ENCODE measurements at places on chromosomes 3 and 15. TPM values are rescaled to one million over a fixed set of nuclear protein-coding genes. Genes with fewer than 3 reads are reported as not detected.

GRCh38 chr3:40924559-40925141 lies 274.7 kb upstream of the CTNNB1 start:
- no peak for DNase-seq

The RCCD1 gene
- total RNA-seq: 21.8 TPM

The SAMMSON gene
- total RNA-seq: not detected

DNA sequence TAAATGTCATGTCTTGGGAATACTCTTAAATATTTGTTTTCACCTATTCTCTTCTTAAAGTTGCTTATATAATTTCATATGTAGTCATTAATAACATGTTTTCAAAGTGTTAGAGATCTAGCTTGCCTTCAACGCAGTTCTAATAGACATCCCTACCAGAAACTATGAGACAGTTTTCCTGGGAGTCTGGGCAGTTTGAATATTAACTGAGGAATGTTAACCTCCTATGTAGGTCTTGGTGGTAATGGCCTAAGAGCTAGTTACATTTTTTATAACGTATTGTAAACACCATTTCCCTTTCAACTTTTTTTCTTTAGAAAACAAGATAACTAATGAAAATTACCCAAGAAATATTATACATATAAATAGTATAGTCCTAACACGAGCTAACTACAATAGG lies 328.2 kb downstream of the TIGIT start:
- DNase-seq: no peak

DNA sequence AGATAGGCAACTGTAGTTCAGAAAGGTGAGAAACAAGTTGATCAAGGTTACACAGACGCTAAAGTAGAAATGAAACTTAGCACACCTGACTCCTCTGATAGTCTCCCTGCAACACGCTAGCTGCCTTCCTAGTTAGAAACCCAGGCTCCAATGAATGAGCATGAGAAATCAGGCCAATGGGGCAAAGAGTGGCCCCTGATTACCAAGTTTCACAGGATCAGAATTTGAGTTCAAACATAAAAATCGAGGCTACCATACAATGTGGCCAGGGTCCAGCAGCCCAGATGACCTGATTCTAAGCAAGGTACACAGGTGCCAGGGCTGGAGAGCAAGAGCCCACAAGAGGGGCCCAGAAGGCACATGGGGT lies 7.7 kb downstream of the PLD1 start:
- DNase-seq: no peak

GRCh38 chr3:109081746-109082510 lies 36.0 kb downstream of the MORC1 start:
- peak; percentile 13 for DNase-seq

The IL17RE gene
- total RNA-seq: 91.5 TPM

- DNase-seq: no peak
These were observed 41.3 kb downstream of the EHHADH start for GRCh38 chr3:185212559-185212958.

DNA sequence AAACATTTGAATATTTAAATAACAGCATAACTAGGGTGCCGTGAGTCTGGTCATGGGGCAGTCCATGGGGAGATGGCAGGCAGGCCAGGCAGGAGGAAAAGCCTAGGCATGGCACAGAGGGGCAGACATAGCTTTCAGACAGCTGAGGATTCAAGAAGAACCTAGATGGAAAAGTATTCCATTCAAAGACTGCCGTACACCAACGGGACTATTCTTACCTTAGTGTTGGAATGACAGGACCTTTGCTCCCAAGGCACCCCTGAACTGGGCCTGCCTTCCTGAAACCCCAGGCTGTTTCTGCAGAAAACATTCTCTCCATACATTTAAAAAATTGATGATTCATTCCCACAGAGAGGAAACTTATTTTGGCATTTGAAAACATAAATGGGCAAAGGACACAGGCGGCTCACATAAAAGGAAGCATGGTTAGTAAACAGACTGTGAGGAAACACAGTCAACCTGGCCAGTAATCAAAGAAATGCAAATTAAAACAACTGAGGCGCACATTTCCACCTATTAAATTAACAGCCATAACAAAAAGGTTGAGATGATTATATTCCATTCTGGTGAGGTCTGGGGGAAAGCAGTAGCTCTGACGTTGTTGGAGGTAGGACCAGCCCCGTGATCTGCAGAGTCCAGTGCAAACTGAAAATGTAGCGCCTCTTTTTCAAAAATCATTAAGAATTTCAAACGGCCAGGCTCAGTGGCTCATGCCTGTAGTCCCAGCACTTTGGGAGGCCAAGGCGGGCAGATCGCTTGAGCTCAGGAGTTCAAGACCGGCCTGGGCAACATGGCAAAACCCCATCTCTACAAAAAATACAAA lies 71.3 kb upstream of the SMAD3 start:
- DNase-seq: no peak

GRCh38 chr15:47265686-47266085 lies 451.6 kb upstream of the SEMA6D start:
- no peak for DNase-seq

DNA sequence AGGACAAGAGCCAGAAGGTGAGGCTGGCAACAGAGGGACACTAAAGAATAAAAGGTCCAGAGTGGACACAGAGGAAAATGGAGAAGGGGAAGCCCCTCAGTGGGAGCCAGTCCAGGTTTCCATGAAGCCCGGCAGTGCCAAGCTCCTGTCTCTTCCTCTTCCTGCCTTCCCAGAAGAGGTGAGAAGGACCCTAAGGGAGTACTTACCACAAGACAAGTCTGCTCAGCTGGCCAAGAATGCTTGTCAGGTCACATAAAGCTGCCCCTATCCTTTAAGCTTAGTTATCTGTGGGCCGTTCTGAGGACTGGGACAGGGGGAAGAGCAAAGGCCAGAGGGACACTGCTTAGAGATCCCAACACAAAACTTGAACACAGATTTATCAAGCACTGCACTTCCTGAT lies 100.2 kb downstream of the RYK start:
- DNase-seq: no peak

- DNase-seq: no peak
These were observed 68.1 kb upstream of the MAGI1 start for GRCh38 chr3:66106788-66107187.

DNA sequence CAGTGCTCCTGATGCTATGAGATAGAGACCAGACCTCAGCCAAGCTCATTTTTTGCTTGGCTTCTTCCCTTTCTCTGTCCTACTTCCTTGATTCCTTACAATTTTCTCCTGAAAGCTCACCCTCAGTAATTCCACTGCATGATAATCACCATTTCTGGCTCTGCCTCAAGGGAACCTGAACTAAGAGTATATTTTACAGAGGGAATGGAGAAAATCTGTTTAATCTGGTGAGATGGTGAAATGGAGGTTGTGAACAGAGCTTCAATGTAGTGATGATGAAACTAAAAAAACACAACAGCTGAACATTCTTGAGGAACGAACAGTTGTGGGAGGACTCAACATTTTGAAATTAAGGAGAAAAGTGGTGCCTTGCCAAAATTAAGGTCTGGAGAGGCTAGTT lies 16.3 kb downstream of the HHLA2 start:
- no peak for DNase-seq

DNA sequence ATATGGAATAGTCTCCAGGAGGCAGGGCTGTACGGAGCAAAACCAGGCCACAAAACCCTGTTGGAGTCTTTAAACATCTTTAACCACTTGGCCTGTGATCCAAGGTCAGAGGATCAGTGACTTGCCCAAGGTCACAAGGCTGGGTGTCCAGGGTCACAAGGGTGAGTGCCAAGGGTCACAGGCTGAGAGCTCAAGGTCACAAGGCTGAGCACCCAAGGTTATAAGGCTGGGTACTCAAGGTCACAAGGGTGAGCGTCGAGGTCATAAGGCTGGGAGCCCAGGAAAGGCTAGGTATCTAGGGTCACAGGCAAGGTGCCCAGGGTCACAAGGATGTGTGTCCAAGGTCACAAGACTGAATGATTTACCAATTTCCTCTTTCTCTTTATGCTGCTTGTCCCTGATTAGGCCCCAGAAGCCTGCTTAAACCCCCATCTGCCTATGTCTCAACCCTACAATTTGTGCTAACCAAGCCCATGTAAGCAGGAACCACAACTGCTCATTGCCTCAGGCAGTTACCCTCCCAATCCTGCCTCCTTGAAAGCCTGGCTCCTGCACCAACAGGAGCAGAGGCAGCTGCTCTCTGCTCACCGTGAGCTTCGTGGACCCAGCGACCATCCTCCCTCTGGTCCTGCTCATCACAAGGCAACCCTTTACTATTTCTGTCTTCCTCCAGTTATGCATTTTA lies 51.5 kb downstream of the MGLL start:
- no peak for DNase-seq

GRCh38 chr3:55272031-55272645 lies 215.0 kb downstream of the WNT5A start:
- no peak for DNase-seq

GRCh38 chr3:129448186-129448895 lies 8.3 kb downstream of the IFT122 start:
- DNase-seq: peak; percentile 54

GRCh38 chr3:141524988-141525387 lies 38.2 kb downstream of the RASA2 start:
- no peak for DNase-seq

The ACTRT3 gene
- total RNA-seq: 1.6 TPM

The ARGFX gene
- total RNA-seq: not detected

DNA sequence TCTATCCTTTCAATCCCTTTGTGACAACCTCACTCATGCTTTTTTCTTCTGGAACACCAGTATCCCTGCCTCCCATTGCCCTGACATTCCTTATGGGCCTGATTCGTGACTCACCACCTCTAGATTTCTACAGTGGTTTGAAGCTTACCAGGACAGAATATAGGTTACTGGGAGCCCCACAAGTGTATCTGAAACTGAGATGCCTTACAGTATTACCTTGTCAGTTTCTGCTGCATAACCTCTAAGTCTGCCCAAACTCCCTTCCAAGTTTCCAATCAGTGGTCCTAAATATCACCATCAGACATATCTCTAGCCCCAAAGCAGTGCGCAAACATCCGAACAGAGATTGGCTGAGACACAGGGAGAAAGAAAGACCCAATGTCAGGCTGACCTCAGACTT lies 5.6 kb downstream of the CPB1 start:
- no peak for DNase-seq

The STAC gene
- 11.9 TPM for total RNA-seq

DNA sequence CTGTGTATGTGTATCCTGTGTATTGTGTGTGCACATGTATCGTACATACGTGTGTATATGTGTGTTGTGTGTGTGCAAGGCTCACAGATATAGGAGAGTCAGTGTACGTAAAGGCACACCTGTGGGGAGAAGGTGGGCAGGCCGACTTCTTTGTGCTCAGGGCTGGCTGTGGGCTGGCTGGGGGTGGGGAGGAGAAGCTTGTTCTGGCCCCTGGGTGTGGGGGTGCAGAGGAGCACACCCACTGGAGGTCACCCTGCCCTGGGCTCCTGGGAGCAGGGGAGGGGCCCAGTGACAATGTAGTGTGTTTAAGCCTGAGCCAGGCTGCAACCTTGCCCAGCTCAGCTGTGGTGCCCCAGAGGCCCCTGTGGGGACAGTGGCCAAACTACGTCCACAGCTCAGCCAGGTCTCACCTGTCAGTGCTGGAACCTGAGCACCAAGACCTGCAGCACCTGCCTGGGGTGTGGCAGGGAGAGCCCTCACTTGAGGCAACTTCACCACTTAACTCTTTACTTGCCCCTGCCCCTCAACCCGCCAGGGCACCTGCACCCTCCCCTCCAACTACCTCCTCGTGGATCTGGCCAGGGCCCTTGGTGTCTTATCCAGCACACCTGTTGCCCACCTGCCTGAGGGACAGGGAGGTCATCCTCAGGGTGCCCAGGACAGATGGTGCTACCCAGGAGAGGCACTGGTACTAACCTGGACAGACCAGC lies 2.6 kb upstream of the HHATL start:
- no peak for DNase-seq

DNA sequence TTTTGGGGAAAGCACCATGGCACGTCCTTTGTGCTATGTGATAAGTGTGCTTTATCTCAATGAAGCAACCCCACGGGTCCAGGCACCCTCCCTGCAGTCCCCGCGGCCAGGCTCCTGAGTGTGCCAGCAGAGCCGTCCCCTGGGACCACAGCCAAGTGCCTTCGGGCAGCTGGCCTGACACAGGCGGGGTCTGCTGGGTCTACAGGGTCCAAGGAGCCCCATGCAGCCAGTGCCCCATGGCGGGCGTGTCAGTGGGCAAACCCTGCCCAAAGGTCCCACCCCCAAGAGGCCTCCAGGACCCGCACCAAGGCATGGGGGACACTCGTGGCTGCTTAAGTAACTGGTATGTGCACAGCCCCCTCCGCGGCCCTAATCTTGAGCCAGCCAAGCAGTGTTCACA lies 35.3 kb downstream of the KLHL25 start:
- DNase-seq: no peak

GRCh38 chr15:45743426-45744235 lies 108.8 kb downstream of the SQOR start:
- DNase-seq: no peak

DNA sequence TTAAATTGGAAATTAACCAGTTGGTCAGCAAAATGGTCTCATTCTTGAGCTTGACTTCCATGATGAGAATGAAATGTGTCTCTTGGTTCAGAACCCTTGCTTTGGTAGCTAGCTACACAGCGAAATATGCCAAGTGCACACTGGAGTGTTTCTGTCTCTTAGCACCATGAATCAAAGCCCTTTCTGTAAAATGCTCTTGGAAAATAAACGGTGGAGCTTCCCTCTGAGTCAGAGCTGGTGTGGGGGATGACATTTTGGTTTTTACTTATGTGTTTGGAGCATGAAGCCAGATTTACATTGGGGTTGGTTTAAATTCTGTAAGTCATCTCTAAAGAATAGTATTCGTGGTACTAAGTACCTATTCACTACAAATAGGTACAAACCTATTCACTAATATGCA lies 85.1 kb upstream of the NANOGP8 start:
- no peak for DNase-seq

DNA sequence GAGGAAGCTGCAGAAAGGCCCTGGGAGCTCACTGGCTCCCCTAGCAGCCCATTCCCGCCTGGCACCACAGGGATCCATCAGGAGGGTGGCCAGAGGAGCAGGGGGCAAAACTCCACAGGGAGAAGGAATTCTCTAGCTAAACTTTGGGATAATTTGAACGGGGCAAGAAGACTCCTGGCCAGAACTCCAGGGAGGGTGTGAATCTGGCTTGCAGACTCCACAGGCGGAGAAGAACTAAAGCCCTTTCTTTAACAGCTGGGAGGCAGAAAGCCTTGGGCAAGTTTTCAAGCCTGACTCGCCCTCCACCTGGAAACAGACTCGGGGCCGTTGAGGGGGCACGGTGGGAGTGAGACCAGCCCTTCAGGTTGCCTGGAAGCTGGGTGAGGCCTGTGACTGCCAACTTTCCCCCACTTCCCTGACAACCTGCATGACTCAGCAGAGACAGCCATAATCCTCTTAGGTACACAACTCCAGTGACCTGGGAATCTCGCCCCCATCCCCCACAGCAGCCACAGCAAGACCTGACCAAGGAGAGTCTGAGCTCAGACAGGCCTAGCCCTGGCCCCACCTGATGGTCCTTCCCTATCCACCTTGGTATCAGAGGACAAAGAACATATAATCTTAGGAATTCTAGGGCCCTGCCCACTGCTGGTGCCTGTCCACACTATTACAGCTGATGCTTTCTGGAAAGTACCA lies 28.6 kb downstream of the SLC27A2 start:
- peak; percentile 30 for DNase-seq

The CPNE9 gene
- 0.37 TPM for total RNA-seq

The ZNF385D gene
- 25.8 TPM for total RNA-seq

- DNase-seq: no peak
These were observed 1.2 kb downstream of the CISH start for GRCh38 chr3:50610181-50610971.
